Karpas-422 (cell line): ENCODE measurements at places on chromosomes 13 and 19. TPM values are rescaled to one million over a fixed set of nuclear protein-coding genes. Genes with fewer than 3 reads are reported as not detected.

Gene GRAMD1A
- 45.2 and 76.4 TPM in 2 replicates for total RNA-seq

Gene CPB2
- total RNA-seq, result not detected in 2 replicates

Gene ZNF765
- 21.4 and 26.9 TPM in 2 replicates for total RNA-seq

Gene ZNF30
- total RNA-seq, result 6.3 and 8.5 TPM in 2 replicates

Gene RXFP2
- not detected in 2 replicates for total RNA-seq

Gene CGB2
- total RNA-seq, result not detected in 2 replicates

Gene FCGBP
- total RNA-seq, result 0.32 TPM in 1 of 2 replicates, not detected in the other

Gene USHBP1
- 0.25 TPM in 1 of 2 replicates, not detected in the other for total RNA-seq

Gene ZNF699
- total RNA-seq, result 6.9 and 14.4 TPM in 2 replicates

Gene FAAP24
- 4.4 and 10.5 TPM in 2 replicates for total RNA-seq
